ENCODE measurements at places on chromosomes 12 and 14.

DNA sequence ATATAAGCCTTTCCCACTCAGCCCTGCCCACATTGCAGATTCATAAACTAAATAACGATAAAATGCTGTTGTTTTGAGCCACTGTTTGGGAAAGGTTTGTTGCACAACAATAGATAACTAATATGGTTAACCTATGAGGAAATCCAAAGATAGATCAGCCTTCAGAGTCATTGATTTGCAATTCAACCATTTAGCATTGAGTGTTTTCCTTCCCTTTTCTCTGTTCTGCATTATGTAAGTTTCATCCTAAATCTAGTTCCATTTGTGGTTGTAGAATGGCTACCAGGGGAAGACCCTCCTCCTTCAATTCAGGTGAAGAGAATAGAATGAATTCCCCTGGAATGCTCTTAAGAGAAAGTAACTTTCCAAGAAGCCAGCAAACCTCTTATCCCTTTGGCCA, 19.6 kb downstream of the TC2N start:
- no peak for DNase-seq

GRCh38 chr12:121167232-121167820, 34.6 kb downstream of the P2RX7 start:
- DNase-seq: no peak

- no peak for DNase-seq
Observed at GRCh38 chr12:65951697-65952096, 127.4 kb downstream of the HMGA2 start.

GRCh38 chr14:95663226-95663797, 22.9 kb upstream of the TCL1B start:
- peak; percentile 26 for DNase-seq

DNA sequence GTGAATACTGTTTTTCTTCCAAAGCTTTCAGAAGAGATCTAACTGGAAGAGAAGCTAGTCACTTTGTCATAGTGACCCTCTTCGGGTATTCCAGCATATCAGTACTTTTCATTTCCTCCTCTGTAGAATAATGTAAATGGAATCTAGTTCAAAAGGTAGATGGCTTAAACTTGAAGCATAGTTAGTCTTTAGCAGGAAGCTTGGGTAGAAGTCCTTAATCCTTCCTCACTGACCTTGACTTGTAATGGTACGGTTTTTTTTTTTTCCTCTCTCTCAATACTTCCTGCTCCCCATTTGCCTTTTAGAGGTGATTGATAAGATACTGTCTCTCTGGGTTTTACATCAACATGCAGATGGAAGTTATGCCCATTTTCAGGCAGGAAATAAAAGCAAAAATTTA, 1.7 kb downstream of the FBXO34 start:
- no peak for DNase-seq

DNA sequence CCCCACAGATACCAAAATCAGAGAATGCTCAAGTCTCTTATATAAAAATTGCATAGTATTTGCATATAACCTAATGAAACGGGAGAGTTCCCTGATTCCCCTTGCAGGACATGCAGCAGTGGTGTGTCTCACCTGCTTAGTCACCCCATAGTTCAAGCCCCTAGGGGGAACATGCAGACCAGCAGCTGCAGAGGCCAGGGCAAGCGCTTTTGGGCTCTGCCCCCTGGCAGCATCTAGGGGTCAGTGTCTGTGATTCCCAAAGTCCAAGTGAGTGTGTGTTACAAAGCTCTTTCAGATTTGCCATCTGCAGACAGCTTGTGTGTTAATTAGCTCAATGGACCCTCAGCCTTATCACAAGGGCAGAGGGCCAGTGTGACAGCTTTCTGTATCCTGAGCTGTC, 110.1 kb downstream of the DNAI7 start:
- no peak for DNase-seq

GRCh38 chr14:68897559-68898155, 81.4 kb downstream of the ACTN1 start:
- no peak for DNase-seq

- DNase-seq: no peak
Observed at GRCh38 chr12:95633732-95634465, 82.6 kb upstream of the USP44 start.

DNA sequence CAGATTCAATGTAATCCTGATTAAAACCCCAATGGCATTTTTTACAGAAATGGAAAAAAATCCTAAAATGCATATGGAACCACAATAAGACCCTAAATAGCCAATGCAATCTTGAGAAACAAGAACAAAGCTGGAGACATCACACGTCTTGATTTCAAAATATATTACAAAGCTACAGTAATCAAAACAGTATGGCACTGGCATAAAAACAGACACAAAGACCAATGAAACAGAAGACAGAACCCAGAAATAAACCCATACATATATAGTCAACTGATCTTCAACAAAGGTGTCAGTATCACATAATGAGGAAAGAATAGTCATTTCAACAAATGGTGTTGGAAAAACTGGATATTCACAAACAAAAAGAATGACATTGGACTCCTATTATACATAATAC, 9.4 kb upstream of the ABCC9 start:
- DNase-seq: no peak

GRCh38 chr12:119375075-119375882, 40.8 kb downstream of the CCDC60 start:
- DNase-seq: no peak

DNA sequence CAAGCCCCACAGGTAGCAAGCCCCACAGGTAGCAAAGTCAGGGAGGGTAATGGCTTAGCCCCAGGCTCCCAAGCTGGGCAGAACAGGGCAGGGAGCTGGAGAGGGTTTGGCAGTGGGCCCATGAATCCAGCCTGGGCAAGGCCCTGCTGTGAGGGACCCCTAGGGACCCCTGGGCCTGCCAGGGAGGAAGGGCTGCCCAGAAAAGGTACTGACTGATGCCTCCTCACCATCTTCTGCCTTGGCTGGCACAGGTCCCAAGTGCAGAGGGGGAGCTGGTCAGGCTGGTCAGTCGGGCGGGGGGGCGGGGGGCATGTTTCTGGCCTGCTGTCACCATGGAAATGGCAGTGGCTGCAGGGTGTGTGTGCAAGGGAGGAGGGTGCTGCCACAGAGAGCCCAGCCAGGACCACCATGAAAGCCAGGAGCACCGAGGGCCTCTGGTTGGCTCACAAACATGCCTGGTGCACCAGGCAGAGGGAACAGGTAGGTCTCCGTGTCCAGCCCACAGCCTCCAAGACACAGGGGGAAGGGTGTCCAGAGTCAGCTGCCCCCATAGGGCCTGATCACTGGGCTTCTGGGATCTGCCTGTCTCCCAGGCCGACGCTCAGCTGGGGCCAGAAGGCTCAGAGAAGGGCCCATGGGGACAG, 1.5 kb upstream of the CRIP2 start:
- DNase-seq: no peak

DNA sequence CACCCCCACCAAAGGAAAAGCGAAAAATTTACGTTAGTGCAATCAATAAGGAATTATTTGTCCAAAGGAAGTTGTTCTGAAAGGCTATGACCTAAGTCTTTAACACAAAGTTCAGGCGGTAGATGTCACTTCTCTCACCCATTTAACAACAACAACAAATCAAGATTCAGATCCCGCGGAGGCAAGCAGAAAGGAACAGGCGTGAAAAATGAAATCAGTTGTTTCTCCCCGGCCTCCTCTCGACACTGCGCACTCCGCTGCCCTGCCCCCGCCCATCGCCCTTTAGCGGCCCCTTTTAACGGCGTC, 1.4 kb downstream of the DENND5B start:
- no peak for DNase-seq

GRCh38 chr12:67305544-67305943, 36.4 kb downstream of the CAND1 start:
- DNase-seq: no peak

DNA sequence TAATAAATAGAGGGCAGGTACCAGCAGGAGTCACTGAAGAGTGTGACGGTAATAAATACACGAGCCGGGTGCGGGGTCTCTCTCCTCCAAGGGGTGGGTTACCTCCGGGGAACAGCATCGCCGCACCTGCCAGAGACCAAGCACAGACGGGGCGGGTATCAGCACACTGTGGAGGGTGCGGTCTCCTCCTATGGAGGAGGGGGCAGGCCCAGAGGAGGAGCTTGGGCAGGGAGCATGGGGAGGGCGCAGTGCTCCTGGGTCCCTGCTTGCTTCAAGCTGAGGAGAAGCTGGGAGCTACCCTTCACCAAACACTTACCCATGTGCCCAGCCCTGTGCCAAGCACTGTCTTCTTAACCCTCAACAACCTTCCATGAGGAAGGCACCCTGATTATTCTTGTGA, 12.8 kb downstream of the PGF start:
- no peak for DNase-seq

- DNase-seq: no peak
Observed at GRCh38 chr14:75658957-75659356, 1.7 kb downstream of the ERG28 start.

DNA sequence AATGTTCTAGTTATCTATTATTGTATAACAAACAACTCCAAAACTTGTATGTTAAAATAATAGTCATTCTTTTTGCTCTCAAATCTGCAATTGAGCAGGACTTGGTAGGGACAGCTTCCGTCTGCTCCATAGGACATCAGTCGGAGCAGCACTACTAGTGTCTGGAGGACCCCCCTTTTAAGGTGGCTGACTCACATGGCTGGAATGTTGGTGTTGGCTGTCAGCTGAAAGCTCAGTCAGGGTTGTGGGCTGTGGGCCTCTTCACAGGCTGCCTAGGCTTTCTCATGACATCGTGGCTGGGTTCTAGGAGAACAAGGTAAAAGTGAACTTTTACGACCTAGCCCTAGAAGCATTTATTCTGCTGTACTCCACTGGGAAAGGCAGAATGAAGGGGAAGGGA, 160.6 kb downstream of the ANO4 start:
- no peak for DNase-seq

- no peak for DNase-seq
Observed at GRCh38 chr12:128637642-128638606, 185.8 kb downstream of the SLC15A4 start.

GRCh38 chr12:118465706-118466105, 89.4 kb downstream of the SUDS3 start:
- DNase-seq: no peak

DNA sequence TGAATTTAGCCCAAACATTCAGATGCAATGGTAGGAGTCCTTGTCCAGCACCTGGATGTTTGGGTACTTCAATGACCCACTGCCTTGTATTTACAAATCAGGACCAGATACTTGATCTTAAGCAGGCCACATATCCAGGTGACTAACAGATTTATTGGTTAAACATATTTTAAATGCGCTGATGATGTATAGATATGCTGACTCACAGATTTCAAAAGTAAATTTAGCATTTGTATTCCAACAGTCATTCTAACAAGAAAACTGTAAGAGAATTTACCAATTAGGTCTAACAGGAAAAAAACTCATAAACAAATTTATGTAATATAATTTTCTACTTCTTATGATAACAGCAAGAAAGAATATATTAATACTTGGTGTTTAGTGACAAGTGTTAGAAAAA, 29.4 kb upstream of the MYF6 start:
- no peak for DNase-seq

- DNase-seq: no peak
Observed at GRCh38 chr12:66739940-66740651, 61.2 kb upstream of the GRIP1 start.

- no peak for DNase-seq
Observed at GRCh38 chr12:19979584-19979983, 388.8 kb upstream of the PDE3A start.

GRCh38 chr12:108257004-108257403, 82.1 kb downstream of the CMKLR1 start:
- DNase-seq: no peak

DNA sequence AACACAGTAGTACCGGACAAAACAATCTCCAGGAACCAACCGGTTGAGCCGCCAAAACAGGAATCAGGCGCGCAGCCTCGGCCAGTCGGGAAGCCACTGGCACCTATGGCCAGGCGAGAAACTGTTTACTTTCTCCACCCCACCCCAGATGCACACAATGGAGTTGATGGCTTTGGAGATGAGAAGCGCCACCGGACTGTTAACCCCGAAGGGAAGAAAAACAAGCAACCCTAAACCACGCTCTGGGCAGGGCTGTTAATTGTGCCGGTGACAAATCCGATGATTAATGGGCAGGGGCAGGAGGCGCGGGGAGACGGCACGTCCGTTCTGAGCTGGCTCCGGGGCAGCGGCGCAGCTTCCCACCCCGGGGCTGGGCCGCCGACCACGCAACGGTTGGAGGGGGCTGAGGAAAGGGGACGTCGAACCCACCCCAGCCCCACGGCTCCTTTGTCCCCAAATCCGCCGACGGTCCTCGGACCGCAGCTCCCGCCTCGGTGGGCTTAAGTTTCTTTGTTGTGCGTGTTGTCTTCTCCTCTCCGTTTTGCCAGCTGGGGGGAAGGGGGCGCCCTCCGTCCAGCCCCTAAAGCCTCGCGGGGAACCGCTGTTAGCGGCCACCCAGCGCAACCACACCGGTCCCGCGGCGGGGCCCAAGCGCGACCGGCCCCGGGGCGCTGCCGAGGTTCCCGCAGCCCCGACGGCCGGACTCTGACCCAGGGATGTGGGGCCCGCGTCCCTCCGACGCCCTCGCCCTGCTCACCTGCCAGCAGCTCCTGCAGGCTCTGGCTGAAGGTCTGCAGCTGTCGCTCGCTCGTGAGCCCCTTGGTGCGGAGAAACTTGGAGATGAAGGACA, 790 bp downstream of the BTG1 start:
- DNase-seq: no peak

GRCh38 chr14:102930753-102931579, 8.5 kb downstream of the AMN start:
- peak; percentile 54 for DNase-seq

DNA sequence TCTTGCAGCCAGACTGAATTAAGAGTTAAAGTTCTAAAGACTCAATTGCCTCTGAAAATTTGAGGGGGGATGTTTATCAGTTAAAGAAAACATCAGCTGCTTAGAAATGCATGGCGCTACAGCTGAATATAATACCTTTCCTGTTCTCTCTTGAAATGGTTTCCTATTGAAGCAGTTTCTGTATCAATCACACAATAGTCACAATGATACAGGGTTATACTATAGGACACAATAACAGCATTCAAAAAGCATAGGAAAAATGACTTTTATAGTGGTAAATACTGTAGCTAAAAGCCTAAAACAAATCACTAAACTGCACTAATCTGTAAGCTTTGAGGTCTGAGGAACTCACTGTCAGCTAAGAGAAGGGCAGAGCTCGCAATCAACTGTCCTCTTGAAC, 15.2 kb downstream of the MDGA2 start:
- no peak for DNase-seq

DNA sequence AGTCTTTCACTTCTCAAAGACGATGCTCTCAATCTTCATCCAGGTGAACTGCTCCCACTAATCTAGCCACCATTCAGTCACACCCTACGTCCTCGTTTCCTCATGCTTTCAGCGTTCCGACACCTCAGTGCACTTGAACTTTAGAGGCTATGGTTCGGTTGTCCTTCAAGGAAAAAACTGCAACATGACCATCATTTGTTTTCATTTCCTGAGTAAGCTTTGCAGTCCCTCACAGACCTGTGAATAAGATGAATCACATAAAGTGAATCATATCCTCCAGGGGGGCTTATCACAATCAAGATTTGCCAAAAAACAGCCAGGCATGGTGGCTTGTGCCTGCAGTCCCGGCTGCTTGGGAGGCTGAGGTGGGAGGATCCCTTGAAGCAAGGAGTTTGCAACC, 80.2 kb downstream of the TMCC3 start:
- no peak for DNase-seq

GRCh38 chr12:12047682-12048081, 23.1 kb upstream of the BCL2L14 start:
- no peak for DNase-seq

GRCh38 chr12:50166799-50167048, 445 bp downstream of the CERS5 start:
- DNase-seq: no peak
